ENCODE measurements at places on chromosomes 12 and 14. TPM values are rescaled to one million over a fixed set of nuclear protein-coding genes. Genes with fewer than 3 reads are reported as not detected.

TSPAN11 gene
- 5.3 TPM for polyA plus RNA-seq

ACOT4 gene
- polyA plus RNA-seq: 0.45 TPM

KRT71 gene
- not detected for polyA plus RNA-seq

ZDHHC22 gene
- 0.41 TPM for polyA plus RNA-seq

E2F7 gene
- polyA plus RNA-seq: 2.4 TPM

POTEG gene
- polyA plus RNA-seq: 0.08 TPM

PPP4R4 gene
- not detected for polyA plus RNA-seq

PPP1R13B gene
- polyA plus RNA-seq: 8.4 TPM

SRRM4 gene
- 0.28 TPM for polyA plus RNA-seq

EXOC3L4 gene
- not detected for polyA plus RNA-seq

POMT2 gene
- 33.0 TPM for polyA plus RNA-seq

RTL1 gene
- 22.7 TPM for polyA plus RNA-seq

GLRX5 gene
- polyA plus RNA-seq: not detected

FAM90A1 gene
- polyA plus RNA-seq: not detected

BATF gene
- polyA plus RNA-seq: not detected

RD3L gene
- polyA plus RNA-seq: not detected

IKZF4 gene
- polyA plus RNA-seq: 9.1 TPM

SPIC gene
- polyA plus RNA-seq: not detected

ANKRD33 gene
- polyA plus RNA-seq: not detected

SAV1 gene
- 28.6 TPM for polyA plus RNA-seq

GDF3 gene
- polyA plus RNA-seq: 0.54 TPM

CCDC196 gene
- not detected for polyA plus RNA-seq

KLRF2 gene
- not detected for polyA plus RNA-seq

MFAP5 gene
- 169 TPM for polyA plus RNA-seq

ARMH4 gene
- 10.3 TPM for polyA plus RNA-seq

PRH2 gene
- not detected for polyA plus RNA-seq

OR4Q3 gene
- polyA plus RNA-seq: not detected

NOC4L gene
- polyA plus RNA-seq: 8.6 TPM

SLC6A15 gene
- 1.7 TPM for polyA plus RNA-seq

NDUFA9 gene
- polyA plus RNA-seq: 74.7 TPM

TMEM179 gene
- 0.72 TPM for polyA plus RNA-seq

DHRS2 gene
- 0.26 TPM for polyA plus RNA-seq

RNASE1 gene
- 193 TPM for polyA plus RNA-seq

TSHR gene
- polyA plus RNA-seq: 2.3 TPM

PAX9 gene
- polyA plus RNA-seq: 4.3 TPM

SLC25A47 gene
- polyA plus RNA-seq: 0.12 TPM

AKAP5 gene
- polyA plus RNA-seq: 1.1 TPM

DPY19L2 gene
- 5.0 TPM for polyA plus RNA-seq

RPGRIP1 gene
- polyA plus RNA-seq: 0.53 TPM

TAS2R9 gene
- not detected for polyA plus RNA-seq

KRT6A gene
- not detected for polyA plus RNA-seq

DNAH10 gene
- polyA plus RNA-seq: not detected

MYO1A gene
- polyA plus RNA-seq: 0.13 TPM

ADAMTS20 gene
- polyA plus RNA-seq: not detected

SIX1 gene
- 79.8 TPM for polyA plus RNA-seq

COL2A1 gene
- polyA plus RNA-seq: 25.2 TPM

NYNRIN gene
- 26.1 TPM for polyA plus RNA-seq
